H1 (cell line): ENCODE measurements at places on chromosomes 6 and 20. TPM values are rescaled to one million over a fixed set of nuclear protein-coding genes. Genes with fewer than 3 reads are reported as not detected.

DNA sequence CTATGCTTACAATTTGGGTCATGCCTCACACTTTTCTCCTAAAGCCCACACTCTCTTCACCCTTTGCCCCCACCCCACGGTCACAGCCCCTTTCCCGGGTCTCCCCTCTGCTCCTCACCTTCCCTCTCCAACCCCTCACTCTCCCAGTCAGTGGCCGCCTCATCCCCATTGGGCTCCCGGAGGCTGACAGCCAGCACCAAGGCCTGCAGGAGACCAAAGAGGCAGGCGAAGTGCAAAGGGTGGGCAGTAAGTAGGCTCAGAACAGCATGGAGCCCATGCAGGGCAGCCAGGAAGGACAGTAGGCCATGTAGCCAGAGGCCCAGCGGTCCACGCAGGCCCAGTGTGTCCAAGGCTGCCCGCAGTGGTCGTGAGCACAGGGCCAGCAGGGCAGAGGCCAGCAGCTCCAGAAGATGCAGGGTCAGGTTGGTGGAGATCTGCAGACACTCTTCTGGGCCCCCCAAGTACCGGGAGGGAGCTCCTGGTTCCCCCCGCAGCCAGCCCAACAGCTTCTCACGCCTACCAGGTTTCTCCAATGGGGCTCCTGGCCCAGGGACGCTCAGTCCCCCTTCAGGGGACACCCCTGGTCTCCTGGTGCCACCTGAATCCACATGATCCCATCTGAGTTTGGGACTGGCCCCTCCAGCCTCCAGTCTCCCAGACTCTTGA is 1.5 kb downstream of the C6orf47 start:
- peak overlapping the region; percentile 90; the same call in 1 of the 2 replicates for H3K4me3 ChIP-seq
- peaks cover 19% of the 10 kb centered on the region for H3K36me3 ChIP-seq
- no peak overlapping the region for H3K27ac ChIP-seq
- no peaks in the 10 kb centered on the region for H3K27me3 ChIP-seq
- H3K4me1 ChIP-seq = peaks cover 4% of the 10 kb centered on the region

Gene EGFL8
- total RNA-seq = 6.4 and 9.2 TPM in 2 replicates

- H3K4me1 ChIP-seq = no peaks in the 10 kb centered on the region
- no peaks in the 10 kb centered on the region for H3K36me3 ChIP-seq
- H3K27me3 ChIP-seq = no peaks in the 10 kb centered on the region
These were observed 601.5 kb downstream of the UTRN start for GRCh38 chr6:144886682-144887081.

GRCh38 chr6:7035837-7036249 is 71.9 kb upstream of the RREB1 start:
- no peaks in the 10 kb centered on the region for H3K27me3 ChIP-seq
- H3K27ac ChIP-seq = no peak overlapping the region
- H3K4me1 ChIP-seq = no peaks in the 10 kb centered on the region; the same call in 1 of the 2 replicates
- no peak for DNase-seq

DNA sequence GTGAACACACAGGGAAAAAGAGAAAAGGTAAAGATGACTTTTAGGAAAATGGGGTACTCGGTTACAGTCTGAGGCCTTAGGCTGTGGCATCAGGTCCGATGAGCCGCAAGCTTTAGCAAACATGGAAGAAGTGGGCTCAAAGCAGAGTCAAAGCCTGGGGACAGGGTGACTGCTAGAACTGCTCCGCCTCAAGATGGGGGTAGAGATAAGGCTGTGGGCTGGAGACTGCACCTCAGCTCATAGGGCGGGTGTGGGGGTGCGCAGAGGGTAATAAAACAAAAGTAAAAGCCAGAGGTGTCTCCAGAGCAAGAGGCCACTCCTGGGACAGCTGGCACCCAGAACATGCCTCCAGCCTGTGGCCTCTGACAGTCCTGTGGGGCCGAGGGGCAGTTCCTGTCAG is 21.3 kb upstream of the SYNDIG1 start:
- no peak for DNase-seq
- no peaks in the 10 kb centered on the region for H3K27me3 ChIP-seq
- no peak overlapping the region for H3K4me3 ChIP-seq
- H3K27ac ChIP-seq = no peak overlapping the region
- no peaks in the 10 kb centered on the region; the same call in 1 of the 2 replicates for H3K36me3 ChIP-seq
- peaks cover 15% of the 10 kb centered on the region; the same call in 1 of the 2 replicates for H3K4me1 ChIP-seq

DNA sequence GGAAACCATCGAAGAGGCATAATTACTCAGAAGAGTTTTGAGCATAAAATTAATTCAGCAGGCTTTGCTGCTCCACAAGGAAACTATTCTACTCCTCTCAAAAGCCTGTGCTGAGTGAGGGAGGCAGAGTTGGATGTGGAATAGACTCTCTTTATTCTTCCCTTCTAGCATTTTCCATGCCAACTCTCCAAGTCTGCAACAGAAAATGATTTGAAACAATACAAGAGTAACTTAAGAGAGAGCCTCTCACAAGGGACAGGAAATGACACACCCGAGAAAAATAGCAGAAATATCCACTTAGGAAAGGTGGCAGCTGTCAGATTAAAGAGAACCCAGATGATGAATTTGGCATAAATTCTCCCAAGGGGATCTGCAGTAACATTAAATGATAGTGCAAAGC is 26.3 kb upstream of the LAMP5 start:
- H3K27me3 ChIP-seq = no peaks in the 10 kb centered on the region
- no peaks in the 10 kb centered on the region for H3K36me3 ChIP-seq
- no peak overlapping the region for H3K27ac ChIP-seq
- no peaks in the 10 kb centered on the region for H3K4me1 ChIP-seq
- DNase-seq = no peak

DNA sequence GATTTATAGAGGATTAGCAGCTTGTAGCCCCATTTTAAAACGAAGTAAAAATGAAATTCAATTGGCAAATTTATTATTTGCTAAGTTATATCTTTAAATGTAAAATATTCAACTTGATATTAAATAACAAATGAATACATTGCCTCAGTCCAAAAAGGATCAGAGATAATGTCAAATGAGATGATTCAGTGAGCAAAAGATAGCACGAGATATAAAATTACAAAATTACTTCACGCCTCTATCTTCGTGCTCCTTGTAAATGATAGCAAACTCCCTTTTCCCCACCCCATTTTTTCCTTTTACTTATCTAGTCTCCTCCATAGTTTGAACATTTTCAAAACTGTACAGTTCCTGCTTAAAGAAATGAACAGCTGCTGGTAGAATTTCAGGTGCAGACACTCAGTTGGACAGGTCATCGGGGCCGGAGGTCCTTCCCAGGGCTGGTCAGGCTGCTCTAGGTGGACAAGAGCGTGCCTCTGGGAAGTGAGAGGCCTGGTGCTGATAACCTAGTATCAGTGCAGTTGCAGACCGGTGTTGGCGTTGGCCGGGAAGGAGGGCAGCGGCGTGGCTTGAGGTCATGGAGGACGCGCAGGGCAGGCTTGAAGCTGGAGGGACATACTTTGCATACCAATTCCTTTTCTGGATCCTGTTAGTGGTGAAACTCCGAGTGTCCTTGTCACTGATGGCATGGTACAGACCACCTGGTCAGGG is 83.9 kb downstream of the CDC5L start:
- DNase-seq = no peak
- no peaks in the 10 kb centered on the region for H3K27me3 ChIP-seq
- no peak overlapping the region for H3K27ac ChIP-seq
- H3K36me3 ChIP-seq = no peaks in the 10 kb centered on the region
- peaks cover 17% of the 10 kb centered on the region for H3K4me1 ChIP-seq

Gene HLA-DMB
- 1.3 and 2.7 TPM in 2 replicates for total RNA-seq

- H3K27me3 ChIP-seq = no peaks in the 10 kb centered on the region
- no peak overlapping the region for H3K4me3 ChIP-seq
- no peak for DNase-seq
- H3K4me1 ChIP-seq = no peaks in the 10 kb centered on the region
- no peak overlapping the region for H3K27ac ChIP-seq
These were observed 347.1 kb downstream of the UTRN start for GRCh38 chr6:144632266-144632665.
